ENCODE measurements at places on chromosomes 11 and 22.

GRCh38 chr11:111718436-111718835 lies 47.8 kb downstream of the PPP2R1B start:
- no peak for DNase-seq

GRCh38 chr11:93573184-93573583 lies 30.0 kb upstream of the SMCO4 start:
- no peak for DNase-seq

DNA sequence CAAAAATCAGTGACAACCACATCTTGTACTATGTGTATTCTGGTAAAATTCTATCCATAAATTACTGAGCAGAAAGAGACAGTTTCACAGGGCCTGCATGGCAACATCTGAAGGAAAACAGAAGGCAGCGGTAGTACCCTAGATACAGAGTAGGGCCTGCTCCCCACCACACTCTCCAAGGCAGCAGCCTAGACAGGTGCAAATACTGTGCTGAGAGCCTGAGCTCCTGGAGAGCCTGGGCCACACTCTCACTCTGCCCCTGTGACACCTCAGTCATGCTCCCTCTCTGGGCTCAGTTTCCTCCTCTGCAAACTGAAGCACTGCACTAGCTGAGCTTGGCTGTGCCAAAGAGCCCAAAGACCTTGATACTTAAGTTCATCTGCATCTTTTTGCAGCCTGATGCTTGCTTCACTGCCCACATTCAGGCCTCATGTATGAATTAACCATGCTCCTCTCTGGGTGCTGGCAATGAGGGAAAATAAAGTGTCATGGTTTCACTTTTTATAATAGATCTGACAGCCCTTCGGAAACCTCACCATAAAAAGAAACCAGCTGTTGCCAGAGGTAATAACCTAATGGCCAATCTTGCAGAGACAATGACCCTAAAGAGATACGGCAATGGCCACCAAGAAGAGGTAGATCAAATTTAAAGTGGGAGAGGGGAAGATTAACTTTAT lies 104.7 kb downstream of the PLEKHA7 start:
- no peak for DNase-seq

DNA sequence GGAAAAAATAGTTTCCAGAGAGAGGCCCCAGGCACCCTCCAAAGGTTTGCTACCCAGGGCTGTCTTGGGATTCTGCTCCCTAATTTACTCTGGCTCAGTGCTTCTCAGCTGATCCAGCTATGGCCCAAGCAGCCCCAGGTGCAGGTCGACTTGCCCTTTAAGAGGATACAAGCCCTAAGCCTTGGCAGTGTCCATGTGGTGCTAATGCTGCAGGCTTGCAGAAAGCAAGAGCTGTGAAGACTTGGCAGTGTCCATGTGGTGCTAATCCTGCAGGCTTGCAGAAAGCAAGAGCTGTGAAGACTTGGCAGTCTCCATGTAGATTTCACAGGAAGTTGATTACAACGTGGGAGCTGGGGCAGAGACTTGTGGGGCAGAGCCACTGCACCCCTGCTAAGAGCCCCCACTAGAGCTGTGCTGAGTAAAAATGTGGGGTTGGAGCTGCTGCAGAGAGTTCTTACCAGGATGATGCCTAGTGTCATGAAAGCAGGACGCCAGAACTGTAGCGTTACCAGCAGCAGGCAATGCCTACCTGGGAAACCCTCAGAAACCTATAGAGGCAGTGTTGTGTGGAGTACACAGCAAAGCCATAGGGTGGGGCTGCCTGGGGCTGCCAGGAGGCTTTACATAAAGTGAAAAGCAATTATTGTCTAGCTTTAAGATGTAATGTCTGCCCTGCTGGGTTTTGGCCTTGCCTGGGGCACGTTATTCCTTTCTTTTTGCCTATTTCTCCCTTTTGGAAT lies 16.1 kb upstream of the OR52K1 start:
- no peak for DNase-seq

- no peak for DNase-seq
Observed at GRCh38 chr22:33049119-33049729, 9.0 kb downstream of the SYN3 start.

DNA sequence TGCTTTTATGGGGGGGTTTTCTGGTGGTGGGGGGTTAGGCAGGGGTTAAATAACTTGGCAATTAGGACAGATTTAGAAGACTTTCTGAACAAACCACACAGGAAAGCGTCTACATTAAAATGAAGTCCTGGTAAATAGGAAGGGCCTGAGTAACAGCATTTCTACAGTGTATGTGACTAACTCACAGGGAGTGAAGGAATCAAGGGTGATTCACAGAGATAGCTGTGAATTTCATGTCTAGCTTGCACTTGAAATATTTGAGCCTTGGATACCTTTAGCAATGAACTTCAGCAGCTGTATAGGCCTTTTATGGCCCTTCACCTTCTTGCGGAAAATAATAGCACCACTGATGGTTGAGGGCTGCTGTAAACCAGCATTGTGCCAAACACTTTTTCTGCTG lies 26.1 kb upstream of the LDHA start:
- no peak for DNase-seq

DNA sequence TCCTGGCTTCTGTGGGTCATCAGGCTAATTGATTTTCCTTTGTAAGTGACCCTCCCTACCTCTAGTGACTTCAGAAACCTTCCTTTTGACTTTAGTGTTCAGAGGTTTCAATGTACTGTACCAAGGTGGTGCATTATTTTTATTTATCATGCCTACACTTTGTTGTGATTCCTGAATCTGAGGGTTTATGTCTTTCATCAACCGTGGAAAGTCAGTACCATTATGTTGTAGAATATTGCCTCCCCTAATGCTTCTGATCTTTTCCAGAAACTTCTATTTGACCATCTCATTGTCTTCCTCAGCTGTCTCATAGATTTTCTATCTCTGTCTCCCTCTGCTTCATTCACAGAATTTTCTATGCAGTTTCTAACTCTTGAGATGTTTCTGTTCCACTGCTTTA lies 105.5 kb downstream of the KCNQ1OT1 start:
- DNase-seq = no peak

DNA sequence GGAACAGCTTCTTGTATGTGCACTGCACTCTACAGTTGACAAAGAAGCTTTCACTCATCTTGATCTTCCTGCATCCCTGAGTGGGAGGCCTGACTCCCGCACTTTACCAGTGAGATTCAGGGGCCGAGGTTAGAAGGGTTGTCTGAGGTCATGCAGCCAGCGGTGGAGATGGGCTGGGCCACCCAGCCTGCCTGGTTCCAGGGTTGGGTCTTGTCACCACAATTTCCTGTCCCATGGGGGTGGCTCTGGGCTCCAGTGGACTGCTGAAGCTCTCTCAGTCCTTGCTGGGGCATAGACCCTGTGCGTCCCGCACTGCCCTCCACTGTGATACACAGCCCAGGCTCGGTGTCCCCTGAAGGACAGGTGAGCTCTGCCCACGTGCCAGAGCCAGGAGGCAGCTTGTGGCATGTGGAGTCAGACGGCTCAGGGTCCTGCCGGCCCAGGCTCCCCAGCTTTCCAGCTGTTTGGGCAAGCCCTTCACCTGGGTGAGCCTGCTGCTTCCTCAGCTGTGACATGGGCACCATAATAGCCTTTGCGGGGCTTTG lies 6.9 kb upstream of the MYO7A start:
- no peak for DNase-seq

DNA sequence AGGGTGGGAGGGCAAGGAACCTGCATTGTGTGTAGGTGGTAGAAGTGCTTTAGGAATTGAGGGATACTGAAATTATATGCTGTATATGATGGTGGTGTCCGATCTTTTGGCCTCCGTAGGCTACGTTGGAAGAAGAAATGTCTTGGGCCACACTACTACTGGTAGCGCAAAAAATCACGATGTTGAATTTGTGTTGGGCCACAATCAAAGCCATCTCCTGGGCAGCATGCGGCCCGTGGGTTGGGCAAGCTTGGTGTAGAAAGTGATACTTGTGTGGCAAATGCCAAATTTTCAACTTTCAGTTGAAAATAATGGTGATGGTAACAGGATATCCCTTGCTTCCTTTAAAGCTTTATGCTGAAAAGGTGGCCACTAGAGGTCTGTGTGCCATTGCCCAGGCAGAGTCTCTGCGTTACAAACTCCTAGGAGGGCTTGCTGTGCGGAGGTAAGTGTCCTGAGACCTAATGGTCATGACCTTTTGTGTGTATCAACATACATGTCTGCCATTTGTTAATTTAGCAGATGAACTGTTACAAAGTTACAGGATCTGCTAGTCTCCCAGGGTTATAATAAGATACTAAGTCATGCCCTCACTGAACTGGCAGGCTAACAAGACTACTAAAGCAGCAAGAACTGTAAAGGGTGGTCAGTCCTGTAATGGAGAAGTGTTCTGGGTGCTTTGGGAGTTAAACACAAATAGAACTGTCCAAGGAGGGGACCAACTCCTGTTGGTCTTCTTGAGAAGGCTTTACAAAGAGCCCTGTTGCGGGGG lies 2.9 kb downstream of the RPS3 start:
- no peak for DNase-seq

GRCh38 chr11:63610604-63611394 lies 3.4 kb downstream of the PLAAT3 start:
- DNase-seq = no peak

GRCh38 chr11:116881143-116881542 lies 43.7 kb upstream of the APOA1 start:
- DNase-seq = no peak

DNA sequence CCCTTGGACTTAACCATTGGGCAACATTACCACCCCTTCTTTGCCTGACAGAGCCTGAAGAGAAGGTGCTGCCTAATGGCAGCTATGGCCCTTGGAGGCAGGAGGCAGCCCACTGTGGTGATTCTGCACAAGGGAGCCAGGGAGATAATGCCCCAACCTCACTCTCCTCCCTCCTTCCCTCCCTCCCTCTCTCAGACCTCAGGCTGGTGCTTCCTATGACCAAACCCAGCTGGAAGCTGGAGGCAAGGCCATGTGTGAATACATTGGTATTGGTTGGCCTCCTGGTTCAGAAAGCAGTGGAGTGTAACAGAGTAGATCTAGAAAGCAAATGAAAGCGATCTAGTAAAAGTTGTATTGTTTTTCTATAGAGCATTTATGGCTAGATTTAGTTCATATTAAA lies 233.1 kb downstream of the CSNK2A3 start:
- no peak for DNase-seq

GRCh38 chr11:44804449-44805437 lies 78.0 kb downstream of the TSPAN18 start:
- DNase-seq = no peak

DNA sequence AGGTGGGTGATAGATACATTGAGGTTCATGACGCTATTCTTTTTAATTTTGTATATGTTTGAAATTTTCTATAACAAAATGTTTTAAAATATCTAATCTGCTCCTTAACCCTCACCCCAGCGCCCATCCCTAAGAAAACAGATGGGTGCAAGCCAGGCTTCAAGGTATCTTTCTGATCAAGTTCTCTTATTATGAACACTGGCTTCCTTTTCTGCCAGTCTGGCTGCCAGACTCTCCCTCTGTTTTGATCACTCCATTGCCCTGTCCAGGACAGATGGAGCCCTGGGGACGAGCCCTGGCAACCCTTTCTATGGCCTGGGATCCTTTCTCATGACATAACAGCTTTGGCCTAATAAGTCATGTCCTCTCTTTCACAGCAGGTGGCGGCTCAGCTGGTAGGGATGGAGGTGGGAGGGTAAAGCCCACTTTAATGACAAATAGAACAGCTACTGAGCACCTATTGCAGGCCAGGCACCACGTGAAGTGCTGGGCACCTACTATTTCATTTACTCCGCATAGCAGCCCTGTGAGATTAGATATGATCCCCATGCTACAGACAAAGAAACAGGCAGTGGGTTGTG lies 38.4 kb downstream of the DRD2 start:
- DNase-seq = no peak

- DNase-seq = no peak
Observed at GRCh38 chr11:78420796-78421209, 3.2 kb upstream of the GAB2 start.

- DNase-seq = no peak
Observed at GRCh38 chr11:33257897-33258630, 883 bp downstream of the HIPK3 start.

DNA sequence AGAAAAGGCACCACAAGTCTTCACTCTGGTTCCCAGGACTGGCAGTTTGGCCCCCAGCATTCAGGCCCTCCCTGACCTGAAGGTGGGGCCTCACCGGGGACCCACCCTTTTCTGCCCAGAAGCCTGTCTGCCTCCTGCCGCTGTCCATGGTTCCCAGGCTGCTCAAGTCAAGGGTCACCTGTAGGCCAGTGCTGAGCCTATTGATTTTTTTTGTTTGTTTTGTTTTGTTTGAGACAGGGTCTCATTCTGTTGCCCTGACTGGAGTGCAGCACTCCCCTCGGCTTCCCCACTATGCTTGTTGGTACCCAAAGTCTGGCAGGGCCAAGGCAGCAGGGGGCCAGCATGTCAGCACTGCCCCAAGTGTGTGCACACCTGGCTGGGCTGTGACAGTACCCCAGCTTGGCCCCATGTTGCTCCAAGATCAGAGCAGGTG lies 11.0 kb upstream of the MED17 start:
- DNase-seq = no peak

- DNase-seq = no peak
Observed at GRCh38 chr22:49963647-49964026, 3.1 kb downstream of the PIM3 start.

GRCh38 chr11:44246726-44247125 lies 63.2 kb downstream of the ALX4 start:
- DNase-seq = no peak

DNA sequence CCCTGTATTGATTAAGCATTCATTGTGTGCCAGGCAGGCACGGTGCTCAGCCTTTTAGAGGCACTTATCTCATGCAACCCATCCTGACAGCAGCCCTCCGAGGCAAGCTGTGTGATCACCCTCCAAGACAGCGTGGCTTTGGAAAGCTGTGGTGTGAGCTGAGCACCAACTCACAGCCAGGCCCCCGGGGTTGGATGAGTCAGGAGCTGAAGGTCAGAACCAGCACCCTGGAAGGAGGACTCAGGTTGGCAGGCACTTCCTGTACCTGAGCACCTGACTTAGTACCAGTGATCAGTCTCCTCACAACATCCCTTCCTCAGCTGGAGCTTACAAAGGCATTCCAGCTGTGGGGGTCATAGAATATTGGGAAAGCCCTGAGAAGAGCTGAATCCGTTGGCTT lies 9.0 kb downstream of the PATZ1 start:
- DNase-seq = no peak

DNA sequence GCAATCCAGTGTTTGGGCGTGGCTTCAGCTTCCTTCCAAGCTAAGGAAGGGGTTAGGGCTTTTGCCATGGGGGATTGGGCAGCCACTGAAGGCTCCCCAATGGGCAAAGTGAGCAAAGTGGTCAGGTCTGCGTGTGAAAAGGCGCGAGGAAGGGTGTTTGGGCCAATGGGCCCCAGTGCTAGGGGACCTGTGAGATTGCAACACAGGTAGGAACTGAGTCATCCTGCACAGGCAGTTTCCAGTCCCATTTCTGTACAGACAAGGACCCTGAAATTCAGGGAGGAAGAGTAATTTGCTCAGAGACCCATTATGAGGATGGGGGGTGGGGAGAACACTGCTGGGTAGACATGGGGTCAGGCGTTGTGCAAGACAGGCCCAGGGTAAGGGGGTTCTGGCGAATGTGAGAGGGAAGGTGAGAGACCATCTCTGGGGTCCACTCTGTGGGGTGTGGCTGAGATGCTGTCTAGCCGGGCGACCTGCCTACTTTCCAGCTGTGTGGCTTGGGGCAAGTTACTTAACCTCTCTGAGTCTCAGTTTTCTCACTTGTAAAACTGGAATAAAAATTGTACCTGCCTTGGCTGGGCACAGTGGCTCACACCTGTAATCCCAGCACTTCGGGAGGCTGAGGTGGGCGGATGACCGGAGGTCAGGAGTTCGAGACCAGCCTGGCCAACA lies 7.3 kb downstream of the CCDC88B start:
- no peak for DNase-seq

- DNase-seq = peak; percentile 37
Observed at GRCh38 chr22:30876915-30877553, 91.5 kb downstream of the MORC2 start.

- no peak for DNase-seq
Observed at GRCh38 chr11:114167771-114168448, 108.4 kb downstream of the ZBTB16 start.
